Right atrium auricular region (tissue), 2 donors: ENCODE measurements at places on chromosomes 16 and 17. TPM values are rescaled to one million over a fixed set of nuclear protein-coding genes. Genes with fewer than 3 reads are reported as not detected.
A peak's percentile ranks its signal among the peaks of the same experiment; 100 is the strongest.

- DNase-seq: no peak
Observed at GRCh38 chr17:50166518-50167181, 845 bp downstream of the SGCA start.

DNA sequence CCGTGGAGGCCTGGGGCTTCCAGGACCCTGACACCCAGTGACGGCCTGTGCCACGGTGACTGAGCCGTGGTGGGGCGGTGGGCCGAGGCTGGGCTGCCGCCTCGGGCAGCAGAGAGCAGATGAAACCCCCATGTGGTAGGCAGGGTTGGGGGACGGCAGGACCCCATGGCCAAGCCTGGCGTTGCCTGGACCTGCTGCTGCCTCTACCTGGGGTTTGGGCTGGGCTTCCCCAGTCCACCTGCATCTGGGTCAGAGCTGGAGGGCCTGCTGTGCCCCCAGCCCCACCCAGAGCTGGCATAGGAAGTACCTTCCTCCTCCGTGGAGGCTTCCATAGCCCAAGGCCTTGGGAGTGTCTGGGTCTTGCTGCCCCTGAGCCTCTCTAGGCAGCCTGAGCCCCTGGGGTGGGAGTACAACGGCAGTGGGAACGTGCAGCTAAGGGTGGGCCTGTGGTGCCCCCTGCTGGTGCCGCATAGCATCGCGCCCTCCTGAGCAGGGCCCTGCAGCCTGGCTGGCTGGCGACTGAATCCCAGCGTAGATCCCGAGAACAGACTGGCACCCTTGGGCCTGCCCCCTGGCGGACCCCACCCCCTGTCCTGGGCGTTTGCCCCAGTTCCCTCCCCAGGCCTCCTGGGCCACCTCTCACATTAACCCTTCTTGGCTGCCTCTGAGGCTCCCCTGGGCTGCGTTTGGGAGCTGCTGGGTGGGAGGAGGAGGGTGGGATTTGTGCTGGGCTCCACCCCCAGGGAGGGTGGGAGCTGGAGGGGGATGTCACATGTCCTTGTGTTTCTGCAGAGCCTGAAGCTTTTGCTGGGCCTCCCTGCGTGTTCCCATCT is 12.6 kb upstream of the ATP6V0C start:
- peak; percentile 85 for DNase-seq

DNA sequence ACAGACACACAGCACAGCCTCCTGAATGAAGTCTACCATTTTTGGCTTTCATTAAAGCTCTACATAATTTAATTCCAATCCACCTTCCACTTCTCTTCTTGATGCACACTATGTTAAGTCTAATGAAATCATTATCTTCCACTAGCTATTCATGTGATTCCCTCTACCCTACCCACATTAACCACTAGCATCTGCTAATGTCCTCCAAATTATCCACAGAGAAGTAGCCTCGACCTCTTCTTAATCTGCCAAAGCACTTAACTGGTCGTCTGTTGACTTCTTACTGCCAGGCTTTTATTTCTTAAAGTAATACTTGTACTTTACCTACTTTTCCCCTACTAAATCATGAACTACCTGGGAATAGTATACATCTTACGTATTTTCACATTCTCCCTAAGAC is 91.8 kb downstream of the NCOR1 start:
- no peak for DNase-seq

DNA sequence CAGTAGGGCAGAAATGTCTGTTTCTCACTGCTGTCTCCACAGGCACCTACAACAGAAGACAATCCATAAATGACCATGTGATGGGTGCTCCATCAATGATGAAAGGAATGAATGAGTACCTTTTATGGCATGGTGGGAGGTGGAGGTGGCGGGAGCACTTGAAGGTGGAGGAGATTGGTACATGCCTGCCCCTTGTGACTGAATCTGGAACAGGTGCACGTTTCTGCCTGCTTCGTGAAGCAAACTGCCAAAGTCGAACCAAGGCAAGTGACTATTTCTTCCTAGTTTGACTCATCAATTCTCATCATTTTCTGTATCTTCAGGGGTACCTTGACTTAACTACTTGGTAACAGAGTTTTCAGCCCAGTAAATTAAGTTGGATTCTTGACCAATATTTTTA is 25.4 kb downstream of the CDRT15 start:
- no peak for DNase-seq

GRCh38 chr16:87826798-87827587 is 42.3 kb downstream of the SLC7A5 start:
- no peak for DNase-seq

- no peak for DNase-seq
Observed at GRCh38 chr17:39108461-39109375, 42.7 kb downstream of the PLXDC1 start.

GRCh38 chr17:61253362-61253761 is 146.3 kb upstream of the TBX2 start:
- peak; percentile 63 for DNase-seq

- DNase-seq: no peak
Observed at GRCh38 chr16:56191835-56192634, 746 bp downstream of the GNAO1 start.

DNA sequence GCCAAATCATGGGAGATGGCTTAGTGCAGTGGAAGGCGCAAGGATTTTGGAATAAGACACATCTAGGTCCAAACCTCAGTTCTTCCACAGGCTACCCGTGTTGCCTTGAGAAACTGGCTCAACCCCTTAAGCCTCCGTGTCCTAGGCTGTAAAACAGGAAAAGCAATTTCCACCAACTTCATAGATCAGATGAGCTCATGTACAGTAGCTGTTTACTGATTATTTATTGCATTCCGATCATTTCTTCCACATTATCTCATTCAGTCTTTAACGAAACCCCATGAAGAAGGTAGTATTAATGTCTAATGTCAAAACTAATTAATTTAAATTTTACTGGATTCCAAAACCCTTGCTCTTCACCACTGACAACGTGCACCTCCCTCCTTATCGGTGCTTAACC is 231.6 kb downstream of the GRIN2A start:
- no peak for DNase-seq

- DNase-seq: no peak
Observed at GRCh38 chr16:25966172-25967097, 274.7 kb downstream of the HS3ST4 start.

DNA sequence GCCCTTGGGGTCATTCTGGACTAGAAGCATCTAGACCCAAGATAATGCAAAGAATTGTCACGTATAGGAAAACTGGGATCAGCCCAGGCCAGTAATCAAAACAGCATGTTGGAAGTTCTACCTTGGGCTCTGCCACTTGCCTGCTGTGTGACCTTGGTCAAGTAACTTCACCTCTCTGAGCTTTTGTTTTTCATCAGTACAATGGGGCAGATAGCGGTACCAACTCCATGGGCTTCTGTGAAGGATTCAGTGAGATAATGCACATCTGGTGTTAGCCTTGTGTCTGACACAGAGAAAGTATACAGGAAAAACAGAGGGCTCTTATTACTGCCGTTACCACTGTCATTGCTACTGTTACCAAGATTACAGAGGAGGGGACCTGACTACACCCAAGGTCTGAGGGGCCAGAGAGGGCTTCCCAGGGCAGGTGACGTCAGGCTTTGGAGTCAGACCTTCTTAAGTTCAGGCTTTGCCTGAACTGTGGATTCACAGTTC is 24.6 kb downstream of the CMIP start:
- no peak for DNase-seq

DNA sequence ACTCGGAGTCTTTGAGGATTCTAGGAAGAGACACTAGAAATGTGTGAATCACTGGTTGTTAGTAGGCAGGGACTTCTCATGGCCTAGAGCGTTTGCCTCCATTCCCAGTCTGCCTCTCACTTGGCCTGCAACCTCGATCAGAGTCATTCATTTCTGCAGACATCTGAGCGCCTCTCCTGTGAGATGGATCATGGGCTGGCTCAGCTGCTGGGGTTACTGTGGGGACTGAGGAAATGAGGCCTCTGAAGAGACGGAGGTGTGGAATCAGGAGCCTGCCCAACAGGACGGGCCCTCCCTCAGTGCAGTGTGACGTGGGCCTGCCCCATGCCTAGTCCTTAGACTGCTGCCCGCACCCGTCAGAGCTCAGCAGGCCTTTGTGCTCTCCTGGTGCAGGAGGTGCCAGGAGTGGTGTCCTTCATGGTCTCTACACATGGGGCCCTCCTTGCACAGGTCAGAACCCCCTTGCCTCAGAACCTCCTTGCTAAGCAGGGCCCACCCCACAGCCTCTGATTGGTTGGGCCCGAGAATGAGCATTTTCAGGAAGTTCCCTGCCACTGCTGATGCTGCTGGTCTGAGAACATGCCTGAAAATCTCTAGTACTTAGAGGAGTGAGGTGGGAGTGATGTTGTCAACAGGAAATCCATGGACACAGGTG is 99.4 kb downstream of the NPIPB11 start:
- DNase-seq: no peak

DNA sequence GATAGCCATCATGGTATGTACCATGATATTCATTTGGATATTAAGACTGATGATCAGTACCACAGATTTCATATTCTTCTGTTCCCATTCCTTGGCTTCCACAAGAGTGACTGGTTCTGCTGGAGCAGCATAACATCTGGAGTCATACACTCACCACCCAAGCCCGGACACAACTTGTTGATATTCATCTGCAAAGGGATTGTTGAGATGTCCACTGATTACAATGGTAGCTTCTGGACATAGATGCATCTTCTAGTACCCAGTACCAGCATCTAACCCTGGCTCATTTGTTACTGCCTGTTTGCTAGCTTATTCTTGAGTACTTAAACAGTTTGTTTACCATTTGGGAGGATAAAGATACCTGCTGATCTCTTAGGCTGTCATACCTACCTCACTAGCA is 235.7 kb upstream of the AXIN2 start:
- no peak for DNase-seq

DNA sequence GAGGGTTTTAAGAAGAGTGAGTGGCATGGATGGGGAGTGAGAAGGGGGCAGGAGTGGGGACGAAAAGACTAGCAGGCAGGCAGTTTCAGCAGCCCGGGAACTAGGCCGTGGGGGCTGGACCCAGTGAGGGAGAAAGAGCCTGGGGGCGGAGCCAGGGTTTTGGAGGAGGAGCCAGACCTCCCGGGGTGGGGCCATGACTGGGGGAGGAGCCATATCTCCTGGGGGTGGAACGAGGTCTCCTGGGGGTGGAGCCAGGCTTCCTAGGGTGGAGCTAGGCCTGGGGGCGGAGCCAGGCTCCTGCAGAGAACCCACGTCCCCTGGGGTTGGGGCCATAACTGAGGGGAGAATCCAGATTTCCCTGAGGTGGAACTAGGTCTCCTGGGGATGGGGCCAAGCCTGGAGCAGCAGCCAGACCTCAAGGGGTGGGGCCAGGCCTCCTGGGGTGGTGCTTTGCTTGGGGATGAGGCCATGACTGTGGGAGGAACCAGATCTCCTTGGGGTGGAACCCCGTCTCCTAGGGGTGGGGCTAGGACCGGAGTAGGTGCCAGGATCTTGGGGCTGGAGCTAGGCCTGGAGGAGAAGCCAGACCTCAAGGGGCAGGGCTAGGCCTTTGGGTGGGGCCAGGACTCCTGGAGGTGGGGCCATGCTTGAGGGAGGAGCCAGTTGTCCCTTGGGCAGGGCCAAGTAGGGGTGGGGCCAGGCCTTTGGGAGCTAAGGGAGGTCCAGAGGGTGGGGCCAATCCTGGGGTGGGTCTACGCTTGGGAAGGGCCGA is 41.7 kb upstream of the JPH3 start:
- DNase-seq: peak; percentile 64

- no peak for DNase-seq
Observed at GRCh38 chr17:8464941-8465340, 29.3 kb downstream of the NDEL1 start.

DNA sequence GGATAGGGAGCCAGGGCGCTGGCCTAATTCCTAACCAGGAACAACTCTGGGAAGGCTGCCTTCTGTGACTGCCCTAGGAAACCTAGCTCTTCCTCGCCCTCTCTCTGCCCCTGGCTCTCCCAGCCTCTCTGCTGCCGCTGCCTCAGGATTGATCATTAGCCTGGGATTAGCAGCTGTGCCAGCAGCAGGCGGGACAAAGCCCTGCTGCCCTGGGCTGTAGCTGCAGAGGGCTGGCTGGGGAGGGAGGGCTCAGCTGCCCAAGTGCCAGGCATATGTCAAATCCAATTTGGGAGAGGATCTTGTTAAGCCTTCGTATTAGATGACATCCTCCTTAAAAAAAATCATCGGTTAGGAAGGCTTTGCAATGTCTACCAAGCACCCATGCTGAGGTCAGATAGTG is 144.8 kb upstream of the CCL2 start:
- DNase-seq: peak; percentile 34

DNA sequence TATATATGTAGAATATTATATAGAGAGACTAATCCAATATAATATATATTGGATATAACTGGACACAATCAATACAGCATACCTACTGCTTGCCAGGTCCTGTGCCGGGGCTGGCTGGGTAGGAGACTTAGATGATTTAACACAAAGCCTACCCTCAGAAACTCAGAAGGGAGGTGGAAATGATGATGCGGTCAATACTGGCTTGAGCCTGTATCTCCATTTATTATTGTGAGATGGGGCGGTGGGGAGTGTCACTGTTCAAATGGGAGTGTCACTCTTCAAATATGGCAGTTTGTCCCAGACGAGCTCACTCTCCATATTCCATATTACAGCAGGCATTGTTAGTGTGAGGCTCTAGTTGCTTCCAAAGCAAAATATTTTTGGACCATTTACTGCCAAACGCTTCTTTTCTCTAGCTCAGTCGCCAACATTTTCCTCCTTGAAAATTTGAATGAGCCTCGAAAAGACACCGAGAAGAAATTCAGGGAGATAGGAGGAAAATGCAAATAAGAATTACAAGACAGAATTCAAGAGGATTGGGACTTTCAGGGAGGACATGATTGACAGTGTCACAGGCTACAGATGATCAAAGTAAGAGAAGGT is 70.7 kb downstream of the WSCD1 start:
- DNase-seq: no peak

GRCh38 chr16:67163164-67163998 is 1.2 kb upstream of the HSF4 start:
- no peak for DNase-seq

GRCh38 chr17:61218438-61218837 is 181.2 kb upstream of the TBX2 start:
- no peak for DNase-seq

DNA sequence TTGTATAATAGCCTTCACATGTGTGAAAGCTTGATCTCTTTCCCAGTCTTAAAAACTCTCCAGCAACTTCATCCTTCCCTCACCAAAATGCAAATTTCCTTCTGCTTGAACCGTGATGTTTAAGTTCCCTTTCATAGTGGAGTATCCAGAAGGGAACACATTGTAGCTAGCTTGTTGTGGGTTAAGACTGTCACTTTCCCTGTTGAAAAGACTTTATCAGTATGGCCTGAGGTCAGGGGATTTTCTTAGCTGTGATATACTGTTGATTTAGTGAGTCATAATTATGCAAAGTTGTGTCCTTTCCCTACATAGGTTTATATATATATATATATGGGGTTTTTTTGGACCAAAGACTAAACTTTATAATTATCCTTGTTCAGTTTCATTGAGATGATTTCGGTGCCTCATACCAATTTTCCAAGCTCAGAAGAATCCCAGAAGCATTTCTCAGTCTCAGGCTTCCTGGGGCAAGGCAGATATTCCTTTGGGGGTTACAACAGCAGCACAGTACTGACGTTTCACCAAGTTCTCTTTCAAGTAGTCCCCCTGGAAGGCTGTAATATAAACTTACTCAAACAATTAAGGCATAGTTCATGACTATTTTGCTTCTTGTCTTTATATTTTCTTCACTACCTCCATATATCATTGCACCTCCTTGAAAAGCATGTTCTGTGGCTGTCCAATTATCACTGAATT is 35.7 kb downstream of the ESRP2 start:
- DNase-seq: no peak

The TNFRSF13B gene
- not detected for total RNA-seq

The TEX19 gene
- not detected for total RNA-seq

The NRN1L gene
- total RNA-seq: not detected

The RPL38 gene
- total RNA-seq: 310 TPM

The ACSM2A gene
- not detected for total RNA-seq

The BAIAP2 gene
- total RNA-seq: 27.9 TPM

The KRT39 gene
- not detected for total RNA-seq

The KRT12 gene
- total RNA-seq: not detected

The TOM1L1 gene
- total RNA-seq: 16.0 TPM
